Body of pancreas (tissue), 4 donors: ENCODE measurements at places on chromosomes 3 and 15. TPM values are rescaled to one million over a fixed set of nuclear protein-coding genes. Genes with fewer than 3 reads are reported as not detected.

TEX55 gene
- not detected for total RNA-seq

XCR1 gene
- total RNA-seq, result not detected

GRAMD2A gene
- total RNA-seq, result not detected

RBPMS2 gene
- total RNA-seq, result 0.33 TPM

LDHAL6B gene
- not detected for total RNA-seq

- DNase-seq, result no peak
- no peaks in the 10 kb centered on the region for H3K36me3 ChIP-seq
- no peaks in the 10 kb centered on the region for H3K27me3 ChIP-seq
- no peak overlapping the region for H3K4me3 ChIP-seq
- H3K27ac ChIP-seq, result no peak overlapping the region
- H3K4me1 ChIP-seq, result no peaks in the 10 kb centered on the region
Measured at GRCh38 chr3:69838217-69838616, 99.0 kb downstream of the MITF start.

- no peak overlapping the region for H3K4me3 ChIP-seq
- H3K27me3 ChIP-seq, result no peaks in the 10 kb centered on the region
- H3K36me3 ChIP-seq, result no peaks in the 10 kb centered on the region
- DNase-seq, result no peak
- H3K27ac ChIP-seq, result no peak overlapping the region
- no peaks in the 10 kb centered on the region for H3K4me1 ChIP-seq
Measured at GRCh38 chr15:59839906-59840305, 150.8 kb upstream of the BNIP2 start.

GRCh38 chr3:24476871-24477656 is 17.6 kb downstream of the THRB start:
- no peak overlapping the region for H3K27ac ChIP-seq
- peaks cover 5% of the 10 kb centered on the region for H3K4me1 ChIP-seq
- H3K27me3 ChIP-seq, result no peaks in the 10 kb centered on the region
- DNase-seq, result no peak

- no peak for DNase-seq
- H3K4me3 ChIP-seq, result no peak overlapping the region
- peaks cover 23% of the 10 kb centered on the region for H3K36me3 ChIP-seq
Measured at GRCh38 chr15:66309828-66310227, 16.5 kb downstream of the DIS3L start.

- DNase-seq, result no peak
- no peak overlapping the region for H3K4me3 ChIP-seq
- no peaks in the 10 kb centered on the region for H3K36me3 ChIP-seq
- H3K4me1 ChIP-seq, result peaks cover 8% of the 10 kb centered on the region
- no peaks in the 10 kb centered on the region for H3K27me3 ChIP-seq
Measured at GRCh38 chr15:45657764-45658545, 23.1 kb downstream of the SQOR start.

DNA sequence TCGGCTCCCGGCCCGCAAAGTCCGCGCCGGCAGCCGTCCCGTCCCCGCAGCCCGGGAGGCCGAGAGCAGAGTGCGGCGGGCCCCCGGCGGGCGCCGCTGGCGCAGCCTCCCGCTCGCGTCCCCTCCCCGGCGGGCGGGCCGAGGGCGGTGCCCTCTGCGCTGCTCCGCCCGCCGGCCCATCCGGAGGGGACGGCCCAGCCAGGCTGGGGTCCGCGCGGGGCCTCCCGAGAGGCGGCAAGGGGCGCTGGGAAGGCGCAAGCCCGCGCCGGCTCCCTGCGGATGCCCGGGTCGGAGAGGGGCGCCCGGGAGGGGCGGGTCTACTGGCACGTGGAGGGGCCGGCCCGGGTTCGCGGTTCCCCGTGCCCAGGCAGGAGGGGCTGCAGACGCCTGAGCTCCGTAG is at the start of the genes CLCN2 and POLR2H:
CLCN2 (minus strand) TSS at position 74 of the 400 bp plus-strand sequence. CDS start 126 bp downstream, outside the sequence.
POLR2H (plus strand) TSS at position 179 of the 400 bp plus-strand sequence. CDS start 1,783 bp downstream, outside the sequence.
- DNase-seq, result peak; percentile 56
- H3K4me1 ChIP-seq, result peaks cover 36% of the 10 kb centered on the region
- no peaks in the 10 kb centered on the region for H3K36me3 ChIP-seq
- H3K4me3 ChIP-seq, result peak within 1 kb of the TSS; percentile 69
- H3K27me3 ChIP-seq, result no peaks in the 10 kb centered on the region
